ENCODE measurements at places on chromosomes 7 and 10.

DNA sequence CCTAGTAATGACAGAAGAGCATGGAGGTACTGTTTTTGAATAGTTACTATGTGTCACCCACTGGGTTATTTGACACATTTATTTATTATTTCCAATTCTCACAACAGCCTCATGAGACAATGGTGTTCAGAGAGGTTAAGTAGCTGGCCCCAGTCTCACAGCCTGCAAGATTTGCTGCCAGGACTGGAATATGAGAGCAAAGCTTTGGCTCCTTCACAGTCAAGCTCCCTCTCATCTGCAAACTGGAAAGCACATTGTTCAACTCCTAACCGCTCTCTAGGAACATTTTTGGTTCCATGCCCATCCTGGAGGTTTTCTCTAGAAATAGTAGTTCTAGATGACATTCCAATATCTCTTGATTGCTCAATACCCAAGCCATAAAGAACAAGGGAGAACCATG, 75.5 kb upstream of the CXCL12 start:
- no peaks in the 10 kb centered on the region for H3K36me3 ChIP-seq
- DNase-seq: no peak
- no peak overlapping the region for H3K27ac ChIP-seq
- no peak overlapping the region for H3K4me3 ChIP-seq
- no peaks in the 10 kb centered on the region for H3K27me3 ChIP-seq

DNA sequence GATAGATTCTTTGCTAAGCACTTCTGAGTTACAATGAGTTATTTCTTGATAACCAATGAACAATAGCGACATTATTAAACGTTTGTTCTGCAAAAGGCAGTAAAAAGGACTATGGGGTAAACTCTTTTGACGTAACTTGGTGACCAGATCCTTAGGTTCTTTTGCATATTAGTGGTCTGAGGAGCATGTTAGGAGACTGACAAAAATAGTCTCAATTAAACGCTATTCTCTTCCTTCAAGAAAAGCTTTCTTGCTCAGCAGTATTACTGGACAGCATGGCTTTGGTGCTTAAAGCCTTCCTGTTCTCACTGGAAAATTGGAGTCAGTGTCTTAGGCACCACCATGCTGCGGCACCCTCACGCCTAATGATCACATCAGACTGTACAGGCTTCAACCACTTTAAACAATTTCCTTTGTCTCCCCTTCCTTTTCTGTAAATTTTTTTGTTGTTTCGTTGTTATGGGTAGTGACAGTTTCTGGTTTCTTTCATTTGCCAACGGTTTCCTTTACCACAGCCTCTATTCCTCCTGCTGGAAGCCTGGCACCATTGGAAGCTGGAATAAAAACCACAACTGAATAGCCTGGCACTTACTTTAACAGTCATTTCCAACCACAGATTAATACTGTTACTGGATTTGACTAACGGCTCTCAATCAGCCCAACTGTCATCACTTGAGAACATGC, 49.2 kb upstream of the FAM133B start:
- no peaks in the 10 kb centered on the region for H3K27me3 ChIP-seq
- H3K36me3 ChIP-seq: no peaks in the 10 kb centered on the region
- H3K4me1 ChIP-seq: peaks cover 17% of the 10 kb centered on the region
- H3K4me3 ChIP-seq: no peak overlapping the region
- no peak overlapping the region for H3K27ac ChIP-seq

GRCh38 chr10:78384049-78384431, 350.4 kb downstream of the RPS24 start:
- no peaks in the 10 kb centered on the region for H3K27me3 ChIP-seq
- no peak overlapping the region for H3K4me3 ChIP-seq
- no peak for DNase-seq
- H3K4me1 ChIP-seq: no peaks in the 10 kb centered on the region
- no peak overlapping the region for H3K27ac ChIP-seq

GRCh38 chr7:47461161-47461560, 120.8 kb downstream of the TNS3 start:
- peaks cover 17% of the 10 kb centered on the region for H3K4me1 ChIP-seq
- H3K4me3 ChIP-seq: no peak overlapping the region
- no peak for DNase-seq
- H3K36me3 ChIP-seq: no peaks in the 10 kb centered on the region

- peaks cover 35% of the 10 kb centered on the region for H3K4me1 ChIP-seq
- no peak overlapping the region for H3K27ac ChIP-seq
- H3K4me3 ChIP-seq: no peak overlapping the region
- DNase-seq: no peak
- H3K36me3 ChIP-seq: no peaks in the 10 kb centered on the region
These were observed 38.9 kb downstream of the TCF7L2 start for GRCh38 chr10:112988839-112989406.

GRCh38 chr7:65250697-65251395, 122.8 kb upstream of the ZNF92 start:
- no peak overlapping the region for H3K4me3 ChIP-seq
- H3K36me3 ChIP-seq: no peaks in the 10 kb centered on the region
- DNase-seq: no peak
- no peak overlapping the region for H3K27ac ChIP-seq

- H3K4me1 ChIP-seq: no peaks in the 10 kb centered on the region
- H3K4me3 ChIP-seq: no peak overlapping the region
- no peak overlapping the region for H3K27ac ChIP-seq
- H3K27me3 ChIP-seq: no peaks in the 10 kb centered on the region
These were observed 90.9 kb downstream of the AOAH start for GRCh38 chr7:36633377-36633776.

GRCh38 chr10:7610026-7610425, 56.7 kb downstream of the ITIH5 start:
- DNase-seq: no peak
- H3K4me3 ChIP-seq: no peak overlapping the region
- no peaks in the 10 kb centered on the region for H3K27me3 ChIP-seq
- H3K4me1 ChIP-seq: peaks cover 10% of the 10 kb centered on the region
- H3K36me3 ChIP-seq: no peaks in the 10 kb centered on the region

DNA sequence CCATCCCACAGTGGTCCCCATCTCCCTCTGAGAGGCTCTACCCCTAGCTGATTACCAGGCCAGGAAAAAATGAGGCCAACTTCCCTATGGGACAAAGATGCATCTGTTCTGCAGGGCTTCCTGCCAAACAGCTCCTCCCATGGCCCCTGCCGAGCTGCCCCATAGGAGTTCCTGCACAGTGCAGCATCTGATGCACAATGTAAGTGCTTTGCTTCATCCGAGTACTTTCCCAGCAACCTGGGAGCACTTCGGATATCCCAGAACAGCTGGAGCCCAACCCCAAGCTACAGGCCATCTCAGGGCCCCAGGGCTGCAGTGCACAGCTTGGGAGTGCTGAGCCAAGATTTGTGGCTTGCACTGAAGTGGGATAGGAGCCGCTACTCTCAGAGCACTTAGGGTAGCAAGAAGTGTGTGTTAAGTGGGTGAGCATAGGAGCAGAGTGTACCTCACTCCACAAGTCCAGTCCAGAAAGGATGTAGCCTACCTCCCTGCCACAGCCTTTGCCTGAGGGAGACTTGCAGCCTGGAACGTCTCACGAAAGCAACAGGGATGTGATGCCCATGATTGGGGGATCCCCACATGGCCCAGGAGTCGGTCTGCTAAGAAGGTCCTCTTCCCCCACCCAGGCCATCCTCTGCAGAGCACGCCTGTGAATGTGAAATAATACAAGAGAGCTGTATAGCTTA, 209.6 kb upstream of the VWC2 start:
- no peaks in the 10 kb centered on the region for H3K36me3 ChIP-seq
- no peaks in the 10 kb centered on the region for H3K4me1 ChIP-seq
- H3K27me3 ChIP-seq: no peaks in the 10 kb centered on the region
- H3K27ac ChIP-seq: no peak overlapping the region
- no peak overlapping the region for H3K4me3 ChIP-seq
- no peak for DNase-seq

GRCh38 chr7:57363321-57363720, 86.7 kb upstream of the ZNF716 start:
- no peak overlapping the region for H3K4me3 ChIP-seq
- no peaks in the 10 kb centered on the region for H3K4me1 ChIP-seq
- H3K36me3 ChIP-seq: no peaks in the 10 kb centered on the region
- no peaks in the 10 kb centered on the region for H3K27me3 ChIP-seq

GRCh38 chr10:11108356-11108755, 90.7 kb downstream of the CELF2 start:
- no peak for DNase-seq
- peaks cover 2% of the 10 kb centered on the region for H3K4me1 ChIP-seq
- H3K27ac ChIP-seq: no peak overlapping the region
- H3K36me3 ChIP-seq: no peaks in the 10 kb centered on the region
- no peak overlapping the region for H3K4me3 ChIP-seq
- H3K27me3 ChIP-seq: no peaks in the 10 kb centered on the region

GRCh38 chr10:6195376-6195775, 7.4 kb upstream of the PFKFB3 start:
- H3K27me3 ChIP-seq: no peaks in the 10 kb centered on the region
- H3K4me3 ChIP-seq: peak overlapping the region; percentile 32
- H3K36me3 ChIP-seq: no peaks in the 10 kb centered on the region
- peak overlapping the region; percentile 92 for H3K27ac ChIP-seq
- H3K4me1 ChIP-seq: peaks cover 69% of the 10 kb centered on the region

GRCh38 chr10:88028072-88028471, 164.6 kb downstream of the PTEN start:
- no peaks in the 10 kb centered on the region for H3K36me3 ChIP-seq
- H3K4me1 ChIP-seq: no peaks in the 10 kb centered on the region
- no peaks in the 10 kb centered on the region for H3K27me3 ChIP-seq

- DNase-seq: no peak
- no peak overlapping the region for H3K27ac ChIP-seq
- no peaks in the 10 kb centered on the region for H3K36me3 ChIP-seq
- H3K4me3 ChIP-seq: no peak overlapping the region
- H3K4me1 ChIP-seq: no peaks in the 10 kb centered on the region
These were observed 477.4 kb downstream of the TCERG1L start for GRCh38 chr10:130834170-130834569.

- no peaks in the 10 kb centered on the region for H3K36me3 ChIP-seq
- no peak overlapping the region for H3K4me3 ChIP-seq
- no peak for DNase-seq
These were observed 94.1 kb downstream of the GRM8 start for GRCh38 chr7:127158659-127159058.

GRCh38 chr7:70594170-70594569, 537.8 kb upstream of the GALNT17 start:
- H3K27ac ChIP-seq: no peak overlapping the region
- no peaks in the 10 kb centered on the region for H3K27me3 ChIP-seq
- no peak overlapping the region for H3K4me3 ChIP-seq
- no peaks in the 10 kb centered on the region for H3K4me1 ChIP-seq
- H3K36me3 ChIP-seq: no peaks in the 10 kb centered on the region
- no peak for DNase-seq

DNA sequence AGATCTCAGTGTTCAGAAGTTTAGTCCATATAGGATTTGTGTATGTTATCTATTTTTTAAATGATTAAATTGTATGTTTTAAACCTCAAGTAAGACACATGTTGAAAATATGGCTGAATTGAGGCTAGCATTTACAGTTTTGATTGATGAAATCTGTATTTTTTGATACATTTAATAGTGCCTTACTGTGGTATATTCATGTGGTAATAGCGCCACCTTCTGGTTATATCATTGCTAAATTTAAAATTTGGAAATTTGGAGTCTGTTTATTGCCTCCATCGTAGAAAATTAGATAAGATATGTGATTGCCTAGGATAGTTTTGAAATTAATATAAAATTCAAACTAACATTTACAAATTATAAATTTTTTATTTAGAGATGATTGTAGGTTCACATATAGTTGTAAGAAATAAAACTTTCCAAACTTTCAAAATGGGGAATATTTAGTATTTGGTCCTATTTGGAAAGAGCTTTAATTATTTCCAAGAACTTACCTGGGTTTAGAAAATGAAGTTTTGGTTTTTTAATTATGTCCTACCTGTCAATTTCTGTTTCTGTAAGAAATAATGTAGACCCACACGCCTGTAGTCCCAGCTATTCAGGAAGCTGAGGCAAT, 19.1 kb upstream of the ARMS2 start:
- no peaks in the 10 kb centered on the region for H3K36me3 ChIP-seq
- H3K4me1 ChIP-seq: no peaks in the 10 kb centered on the region
- no peak overlapping the region for H3K4me3 ChIP-seq
- H3K27ac ChIP-seq: no peak overlapping the region
- DNase-seq: no peak

GRCh38 chr10:63414481-63415260, 51.1 kb downstream of the JMJD1C start:
- H3K4me3 ChIP-seq: no peak overlapping the region
- no peak for DNase-seq
- no peaks in the 10 kb centered on the region for H3K27me3 ChIP-seq
- peaks cover 18% of the 10 kb centered on the region for H3K4me1 ChIP-seq
- H3K36me3 ChIP-seq: no peaks in the 10 kb centered on the region

DNA sequence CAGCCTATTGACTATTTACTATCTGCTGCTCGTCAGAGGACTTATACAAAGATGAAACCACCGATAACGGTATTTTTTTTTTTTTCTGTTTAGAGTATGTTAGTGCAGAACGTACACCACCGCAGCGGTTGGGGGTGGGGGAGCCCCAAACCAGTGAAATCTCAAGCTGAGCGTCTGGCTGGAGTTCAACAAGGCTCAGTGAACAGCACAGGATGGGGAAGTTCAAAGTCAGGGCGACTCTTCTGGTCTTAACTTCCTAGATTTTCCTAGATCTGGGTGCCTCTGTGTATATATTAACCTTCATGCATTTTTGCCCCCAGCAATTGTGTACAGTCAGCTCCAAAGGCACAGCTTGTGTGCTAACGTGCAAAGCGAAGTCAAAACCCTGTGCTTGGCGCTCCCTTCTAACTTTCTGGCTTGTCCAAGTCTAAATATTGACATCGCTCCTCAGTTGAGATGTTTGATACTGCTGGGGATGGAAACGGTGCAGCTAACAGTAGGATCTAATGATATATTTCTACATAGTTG, 1.1 kb downstream of the RHOBTB1 start:
- peak; percentile 4 for DNase-seq
- no peaks in the 10 kb centered on the region for H3K36me3 ChIP-seq
- H3K4me1 ChIP-seq: peaks cover 34% of the 10 kb centered on the region

- no peaks in the 10 kb centered on the region for H3K36me3 ChIP-seq
- DNase-seq: no peak
- H3K4me3 ChIP-seq: peak overlapping the region; percentile 96
- H3K27ac ChIP-seq: peak overlapping the region; percentile 93
- H3K4me1 ChIP-seq: peaks cover 16% of the 10 kb centered on the region
These were observed 56.5 kb upstream of the PFKFB3 start for GRCh38 chr10:6146013-6146785.

DNA sequence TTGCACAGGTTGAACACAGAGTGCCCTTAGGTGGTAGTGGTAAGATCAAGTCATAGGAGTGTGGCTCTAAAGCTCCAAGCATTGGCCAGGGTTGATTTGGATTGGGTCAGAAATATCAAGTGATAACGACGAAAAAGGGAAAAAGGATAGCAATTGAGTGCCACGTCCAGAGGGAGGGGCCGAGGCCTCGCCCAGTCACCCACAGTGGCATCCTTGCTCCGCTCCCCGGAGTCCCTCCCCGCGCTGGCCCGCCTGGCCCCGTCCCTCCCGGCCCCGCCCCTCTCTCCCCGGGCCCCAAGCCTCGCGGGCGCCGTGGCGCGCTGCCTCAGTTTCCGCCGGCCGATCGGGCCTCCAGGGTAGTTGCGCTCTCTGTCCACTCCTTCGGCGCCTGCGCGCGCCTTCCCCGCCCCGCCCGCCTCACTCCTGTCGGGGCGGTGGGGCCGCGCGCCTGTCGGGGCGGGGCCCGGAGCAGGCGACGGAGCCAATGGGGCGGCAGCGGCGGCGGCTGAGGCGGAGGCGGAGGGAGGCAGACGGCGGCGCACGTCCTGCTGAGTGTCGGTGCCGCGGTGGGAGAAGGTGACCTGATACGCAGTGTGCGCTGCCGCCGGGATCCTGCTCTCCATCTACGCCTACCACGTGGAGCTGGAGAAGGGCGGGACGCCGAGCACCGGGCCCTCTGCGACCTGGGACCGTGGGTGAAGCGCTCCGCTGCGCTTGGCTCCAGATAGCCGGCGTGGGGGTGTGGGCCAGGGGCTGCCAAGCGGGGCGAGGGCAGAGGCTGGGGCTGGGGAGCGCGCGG, 209.1 kb upstream of the ZNF722 start:
- H3K27me3 ChIP-seq: no peaks in the 10 kb centered on the region
- no peak for DNase-seq
- no peaks in the 10 kb centered on the region for H3K36me3 ChIP-seq

All from thoracic aorta (tissue), 2 donors.